ENCODE measurements at places on chromosomes 3 and 15.
A peak's percentile ranks its signal among the peaks of the same experiment; 100 is the strongest.

DNA sequence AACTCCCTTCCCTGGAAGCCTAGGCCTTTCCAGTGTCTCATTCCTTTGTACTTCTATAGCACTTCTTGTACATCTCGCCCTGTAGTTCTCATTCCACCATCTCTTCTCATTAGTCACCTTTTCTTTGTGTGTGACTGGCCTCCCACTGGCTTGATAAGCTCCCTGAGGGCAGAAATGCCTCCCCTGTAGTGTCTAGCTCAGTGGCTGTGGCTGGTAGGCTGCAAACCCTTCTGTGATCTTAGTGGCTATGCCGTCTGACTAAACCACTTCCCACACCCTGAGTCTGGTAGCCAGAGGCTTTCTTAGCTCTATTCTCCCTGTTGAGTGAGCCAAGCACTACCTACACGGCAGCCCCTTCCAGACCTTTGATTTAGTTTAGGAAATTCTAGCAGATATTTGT lies 24.4 kb upstream of the TNFAIP8L3 start:
- DNase-seq: no peak

GRCh38 chr15:65960586-65960985 lies 91.3 kb downstream of the RAB11A start:
- DNase-seq: no peak

GRCh38 chr3:18030371-18030870 lies 288.0 kb upstream of the TBC1D5 start:
- DNase-seq: no peak

GRCh38 chr3:47901280-47901833 lies 98.4 kb downstream of the DHX30 start:
- no peak for DNase-seq

GRCh38 chr15:64136347-64136746 lies 15.2 kb upstream of the SNX22 start:
- DNase-seq: no peak

DNA sequence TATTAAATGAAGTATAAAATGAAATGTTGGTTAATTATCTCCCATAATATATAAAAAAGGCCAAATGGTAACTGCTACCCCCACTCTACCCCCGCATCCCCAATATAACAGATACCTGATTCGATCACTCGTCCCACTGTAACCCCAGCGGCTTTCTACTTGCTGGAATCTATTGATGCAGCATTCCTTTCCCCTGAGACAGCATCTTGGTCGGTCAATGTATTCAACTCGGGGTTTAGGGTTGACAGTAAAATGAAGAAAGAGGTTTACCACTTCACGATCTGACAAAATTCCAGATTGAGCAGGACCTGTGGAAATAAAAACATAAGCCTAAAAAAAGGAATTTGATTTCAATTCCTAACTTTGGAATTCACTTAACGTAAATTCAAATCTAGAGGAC lies 18.6 kb upstream of the C15orf40 start:
- peak; percentile 77 for DNase-seq

DNA sequence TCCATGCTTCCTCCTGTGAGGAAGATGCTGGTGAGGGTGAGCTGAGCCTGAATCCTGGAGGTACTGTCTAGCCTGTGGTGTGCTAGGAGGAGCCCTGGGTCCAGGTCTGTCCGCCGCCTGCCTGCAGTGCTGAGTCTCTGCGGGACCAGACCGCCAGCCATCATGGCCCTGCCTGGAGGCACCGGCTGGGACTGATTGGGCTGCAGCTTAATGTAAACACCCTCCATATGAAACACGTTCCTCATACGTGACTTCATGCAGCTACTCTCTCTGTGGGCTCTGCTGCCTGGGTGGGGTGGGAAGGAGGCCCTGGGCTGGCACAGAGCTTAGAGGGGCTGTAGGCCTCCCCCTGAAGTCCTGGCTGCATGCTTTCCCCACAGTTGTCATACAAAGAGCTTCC lies 67.4 kb downstream of the FBLN2 start:
- no peak for DNase-seq
